Caudate nucleus (tissue), 63 donors: ENCODE measurements at places on chromosomes 6 and 20.
A peak's percentile ranks its signal among the peaks of the same experiment; 100 is the strongest.

GRCh38 chr6:82249381-82250253 lies 2.1 kb upstream of the IBTK start:
- no peak for DNase-seq

GRCh38 chr20:6070829-6071695 lies 17.2 kb upstream of the LRRN4 start:
- DNase-seq: no peak

GRCh38 chr20:39206899-39207564 lies 244.9 kb downstream of the DHX35 start:
- no peak for DNase-seq

DNA sequence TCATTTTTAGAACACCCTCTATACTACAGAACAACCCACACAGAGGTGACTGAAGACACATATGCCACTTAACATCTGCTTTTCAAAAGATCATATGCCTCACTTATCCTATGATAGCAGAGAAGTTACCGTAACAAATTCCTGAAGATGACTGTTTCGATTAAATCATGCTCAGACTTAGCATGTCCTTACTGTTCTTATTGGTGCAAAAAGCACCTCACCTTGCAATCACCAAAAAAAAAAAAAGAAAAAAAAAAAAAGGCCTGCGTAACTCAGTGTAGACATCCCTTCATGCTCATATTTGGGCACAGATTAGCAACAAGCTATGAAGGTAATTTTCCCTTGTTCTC lies 17.7 kb upstream of the DST start:
- no peak for DNase-seq

GRCh38 chr20:9244811-9245210 lies 175.9 kb downstream of the PLCB4 start:
- DNase-seq: no peak

- no peak for DNase-seq
These were observed 7.3 kb downstream of the ZBP1 start for GRCh38 chr20:57612916-57613315.

- no peak for DNase-seq
These were observed 5.2 kb downstream of the PHF10 start for GRCh38 chr6:169719117-169719516.

DNA sequence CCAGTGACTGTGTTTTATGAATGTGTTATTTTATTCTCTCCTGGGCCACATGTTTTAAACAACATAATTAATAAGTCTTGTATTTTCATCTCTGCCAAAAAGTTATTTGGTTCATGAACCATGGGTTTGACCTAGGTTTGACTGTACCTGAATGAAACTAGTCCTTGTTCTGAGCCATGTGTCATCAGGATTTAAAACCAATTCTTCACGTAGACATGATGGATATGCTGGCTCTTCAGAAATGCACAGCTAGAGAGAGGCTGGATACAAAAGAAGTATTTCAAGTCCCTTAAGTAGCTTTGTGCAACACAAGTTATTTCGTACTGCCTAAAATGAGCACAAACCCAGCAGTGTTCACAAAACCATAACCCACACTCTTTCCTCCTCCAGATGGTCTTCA lies 116.1 kb downstream of the IBTK start:
- no peak for DNase-seq

DNA sequence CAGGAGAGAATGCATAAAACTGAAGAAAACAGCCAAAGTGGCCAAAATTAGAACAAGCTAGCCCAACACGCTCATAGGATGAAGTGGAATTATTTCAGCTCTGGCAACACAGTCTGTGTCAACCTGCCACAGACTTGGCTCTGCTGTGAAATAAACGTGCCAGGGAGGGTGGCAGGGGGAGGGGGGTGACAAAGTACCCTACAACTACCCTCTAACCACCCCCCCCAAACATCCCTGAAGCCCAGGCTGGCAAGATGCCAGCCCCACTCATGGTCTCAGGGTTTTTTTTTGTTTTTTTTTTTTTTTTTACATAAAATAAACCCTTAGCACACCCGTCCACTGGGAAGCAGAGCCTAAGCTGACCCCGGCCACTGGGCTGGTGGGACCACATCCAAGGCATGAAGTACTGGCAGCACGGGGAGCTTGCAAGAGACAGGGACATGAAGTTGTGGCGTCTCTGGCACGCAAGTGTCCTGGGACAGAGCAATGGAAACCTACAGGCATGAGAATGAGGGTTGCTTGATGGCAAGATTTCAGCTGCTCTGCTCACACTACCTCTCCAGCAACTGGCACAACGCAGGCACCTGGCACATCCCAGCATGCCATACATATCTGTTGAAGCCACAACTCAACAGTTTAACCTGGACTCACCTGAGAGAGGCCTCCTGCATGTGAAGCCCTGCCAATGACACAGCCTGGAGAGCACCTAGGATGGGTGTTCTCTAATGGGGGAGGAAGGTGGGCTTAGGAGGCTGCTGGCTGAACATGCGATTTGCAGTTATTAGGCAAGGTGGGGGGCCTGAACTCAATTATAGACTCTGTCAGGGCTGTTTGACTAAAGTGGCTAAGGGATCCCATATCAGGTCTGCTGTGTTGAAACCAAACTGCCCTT lies 76.4 kb downstream of the TRAM2 start:
- no peak for DNase-seq

DNA sequence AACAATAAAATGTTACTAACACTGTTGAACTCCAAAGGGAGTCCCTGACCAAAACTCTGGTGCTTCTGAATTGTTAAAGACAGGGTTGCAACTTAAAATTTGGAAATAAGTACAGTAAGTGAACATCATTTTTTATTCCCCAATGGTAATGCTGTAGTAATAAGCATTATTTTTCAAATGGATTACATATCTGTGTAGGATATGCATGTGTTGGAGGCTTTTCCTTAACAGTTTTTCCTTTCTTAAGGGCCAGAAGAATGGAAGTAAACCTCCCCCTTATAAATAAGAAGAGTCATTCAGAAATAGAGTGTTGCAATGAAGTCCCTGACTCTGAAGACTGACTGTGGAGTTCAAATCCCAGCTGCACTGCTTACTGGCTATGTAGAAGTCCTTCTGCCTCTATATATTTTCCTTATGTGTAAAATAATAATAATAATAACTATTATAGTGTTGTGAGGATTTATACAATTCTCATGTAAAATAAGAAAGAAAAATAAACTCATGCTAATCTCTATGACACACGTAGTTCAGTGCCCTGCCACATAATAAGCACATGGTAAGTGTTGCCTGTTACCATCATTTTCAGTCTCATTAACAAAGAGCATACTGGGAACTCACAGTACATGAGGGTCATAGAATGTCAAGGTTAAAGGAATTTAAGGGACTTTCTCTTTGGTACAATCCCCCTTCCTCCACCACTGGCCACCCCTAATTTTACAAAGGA lies 129.8 kb upstream of the SMLR1 start:
- DNase-seq: no peak

DNA sequence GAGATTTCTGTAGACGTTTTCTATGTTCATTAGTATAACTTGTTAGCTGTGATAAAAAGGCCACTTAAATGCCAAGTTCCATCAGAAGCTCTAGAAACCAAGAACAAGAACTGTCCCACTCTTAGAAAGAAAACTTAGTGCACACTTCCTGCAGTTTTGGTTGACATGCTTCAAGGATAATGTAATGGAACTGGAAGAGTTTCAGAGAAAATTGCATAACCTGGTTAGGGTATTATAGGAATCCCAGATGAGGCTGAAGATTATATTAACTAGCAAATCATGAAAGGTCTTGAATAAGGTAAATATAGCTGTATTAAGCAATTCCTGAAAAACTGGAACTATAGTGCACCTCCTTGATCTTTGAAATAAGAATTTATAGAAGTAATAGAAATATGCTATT lies 1.8 kb upstream of the PHACTR2 start:
- DNase-seq: no peak

- DNase-seq: peak; percentile 10
These were observed 45.2 kb downstream of the THEMIS start for GRCh38 chr6:127855542-127856159.

GRCh38 chr6:158654960-158655489 lies 5.2 kb downstream of the SYTL3 start:
- no peak for DNase-seq

DNA sequence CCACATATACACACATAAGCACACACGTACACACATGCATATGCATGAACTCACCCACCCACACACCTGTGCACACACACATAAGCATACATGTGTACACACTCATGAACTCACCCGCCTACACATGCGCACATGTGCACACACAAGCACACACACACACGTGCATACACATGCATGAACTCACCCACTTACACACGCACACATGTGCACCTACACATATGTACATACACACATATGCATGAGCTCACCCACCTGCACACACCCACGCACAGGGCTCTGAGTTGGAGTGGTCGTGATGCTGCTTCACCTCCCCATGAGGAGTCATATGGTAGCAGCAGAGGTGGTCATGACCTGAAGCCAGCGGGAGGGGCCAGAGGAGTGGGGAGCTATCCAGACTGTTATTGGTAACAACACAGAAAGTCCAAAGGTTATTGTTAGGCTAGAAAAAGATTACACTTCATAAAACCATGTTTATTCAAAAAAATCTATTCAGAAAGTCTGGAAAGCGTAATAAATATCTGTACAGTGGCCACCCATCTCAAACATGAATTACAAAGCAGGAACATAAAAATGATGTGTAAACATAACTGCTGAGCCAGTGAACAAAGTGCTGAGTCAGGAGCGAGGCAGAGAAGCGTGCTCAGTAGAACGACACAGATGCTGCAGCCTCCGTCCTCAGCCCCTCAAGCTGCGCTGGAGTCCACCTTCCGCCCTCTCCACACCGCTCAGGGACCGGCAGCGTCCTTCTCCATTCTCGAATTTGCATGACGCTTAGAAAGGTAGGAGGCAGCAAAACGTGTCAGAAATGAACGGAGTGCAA lies 26.4 kb upstream of the MPC1 start:
- no peak for DNase-seq

DNA sequence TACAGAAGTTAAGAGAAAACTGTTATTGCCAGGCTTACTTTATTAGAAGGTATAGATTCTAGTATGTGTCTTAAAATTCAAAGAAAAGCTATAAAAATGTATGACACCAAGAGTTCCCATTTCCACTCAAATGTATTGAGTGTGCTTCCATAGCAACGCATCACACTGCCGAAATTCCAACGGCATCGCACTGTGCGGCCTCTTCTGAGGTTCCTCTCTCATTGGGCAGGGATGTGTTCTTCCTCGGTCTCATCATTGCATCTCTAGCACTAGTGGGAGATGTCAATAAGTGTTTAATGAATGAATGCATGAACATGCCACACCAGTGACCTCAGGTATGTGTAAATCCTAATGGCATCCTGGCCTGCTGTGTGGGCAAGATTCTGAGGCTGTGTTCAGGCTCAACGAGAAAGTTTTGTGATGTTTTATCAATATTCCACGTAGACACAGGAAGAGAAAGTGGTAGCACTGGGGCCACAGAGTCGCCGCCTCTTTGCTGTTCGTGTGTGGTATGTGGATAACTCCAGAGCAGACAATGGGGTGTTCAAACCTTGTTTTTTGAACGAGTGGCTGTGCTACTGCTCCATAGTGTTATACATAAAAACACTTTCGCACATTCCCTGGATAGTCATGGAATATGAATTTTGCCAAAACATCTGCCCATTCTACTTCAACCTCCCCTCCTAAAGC lies 171.6 kb downstream of the ADGB start:
- no peak for DNase-seq
